Right hindlimb (tissue), 1 donor: ENCODE measurements at places on chromosomes 12 and 14.
A peak's percentile ranks its signal among the peaks of the same experiment; 100 is the strongest.

DNA sequence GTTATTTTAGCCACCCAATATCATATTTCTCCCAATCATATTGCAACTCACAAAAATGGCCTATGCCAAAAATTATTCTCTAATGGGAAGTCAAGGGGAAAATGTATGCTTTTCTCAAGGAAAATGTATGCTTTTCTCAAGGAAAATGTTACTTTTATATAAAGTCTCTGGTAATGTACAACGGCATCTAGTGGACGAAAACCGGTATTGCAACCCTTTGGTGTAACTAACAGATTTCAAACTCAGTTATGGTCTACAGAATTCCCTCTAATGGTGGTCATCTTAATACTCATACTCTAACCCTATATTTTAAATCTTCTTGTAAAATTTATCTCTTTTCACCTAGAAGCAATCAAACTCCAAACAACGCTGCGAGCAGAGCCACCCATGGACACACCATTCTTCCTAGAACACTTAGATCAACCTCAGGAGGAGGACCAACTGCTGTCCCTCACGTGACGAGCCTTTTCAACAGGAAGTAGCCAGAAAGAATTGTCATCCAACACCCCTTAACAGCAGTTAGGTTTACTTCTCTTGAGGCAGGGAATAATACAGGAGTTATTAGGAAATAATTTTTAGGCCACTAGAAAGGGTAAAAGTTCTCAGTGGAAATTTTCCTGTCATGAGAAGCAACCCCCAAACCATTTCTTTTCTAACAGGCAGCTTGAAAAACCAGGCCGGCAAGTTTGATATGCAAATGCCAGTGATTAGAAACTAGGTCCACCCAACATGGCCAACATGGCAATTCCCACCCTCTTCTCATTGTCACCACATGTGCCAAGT is 20.1 kb downstream of the APOBEC1 start:
- no peak for DNase-seq

GRCh38 chr12:18551106-18551505 is 186.7 kb downstream of the PLCZ1 start:
- peak; percentile 25 for DNase-seq

DNA sequence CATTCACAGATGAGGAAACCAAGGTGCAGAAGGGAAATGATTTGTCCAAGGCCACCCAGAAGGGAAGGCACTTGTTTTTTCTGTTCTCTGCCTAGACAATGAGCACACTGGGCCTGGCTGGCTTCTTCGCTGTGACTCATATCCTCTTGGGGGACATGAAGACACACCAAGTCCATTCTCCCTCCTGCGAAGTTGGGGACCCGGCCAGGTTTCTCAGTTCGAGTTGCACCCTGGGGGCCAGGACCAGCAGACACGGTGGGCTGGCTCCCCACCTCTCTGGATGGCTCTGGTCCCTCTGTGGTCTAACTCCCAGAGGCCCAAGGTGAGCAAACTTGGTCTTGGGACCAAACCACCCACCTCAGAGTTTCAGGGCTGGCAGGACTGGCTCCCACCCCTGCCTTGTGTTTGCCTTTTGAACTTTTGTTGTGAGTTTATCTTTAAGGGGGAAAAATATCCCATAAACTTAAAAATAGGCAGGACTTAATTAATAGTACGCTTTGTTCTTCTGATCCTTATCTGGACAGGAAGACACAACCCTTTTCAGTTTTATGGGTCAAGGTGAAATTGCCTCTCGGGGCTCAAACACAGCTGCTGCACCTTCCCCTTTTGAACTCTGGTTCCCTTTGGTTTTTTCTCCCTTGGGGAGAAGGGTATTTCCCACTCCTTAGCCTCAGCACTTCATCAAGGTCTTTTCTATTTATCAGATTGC is 9.0 kb upstream of the MLEC start:
- DNase-seq, result no peak

- DNase-seq, result no peak
These were observed 162.4 kb downstream of the GALC start for GRCh38 chr14:87830443-87831096.

GRCh38 chr14:61766151-61766550 is 3.9 kb downstream of the SNAPC1 start:
- DNase-seq, result no peak

- DNase-seq, result no peak
These were observed 850.3 kb upstream of the FOXG1 start for GRCh38 chr14:27916326-27916725.

- DNase-seq, result no peak
These were observed 192.9 kb upstream of the NEDD1 start for GRCh38 chr12:96714199-96714598.

GRCh38 chr12:66176105-66176900 is 6.5 kb upstream of the TMBIM4 start:
- no peak for DNase-seq

- no peak for DNase-seq
These were observed 32.2 kb upstream of the BHLHE41 start for GRCh38 chr12:26157001-26157400.

GRCh38 chr12:59370933-59371332 is 224.9 kb upstream of the SLC16A7 start:
- DNase-seq, result no peak

DNA sequence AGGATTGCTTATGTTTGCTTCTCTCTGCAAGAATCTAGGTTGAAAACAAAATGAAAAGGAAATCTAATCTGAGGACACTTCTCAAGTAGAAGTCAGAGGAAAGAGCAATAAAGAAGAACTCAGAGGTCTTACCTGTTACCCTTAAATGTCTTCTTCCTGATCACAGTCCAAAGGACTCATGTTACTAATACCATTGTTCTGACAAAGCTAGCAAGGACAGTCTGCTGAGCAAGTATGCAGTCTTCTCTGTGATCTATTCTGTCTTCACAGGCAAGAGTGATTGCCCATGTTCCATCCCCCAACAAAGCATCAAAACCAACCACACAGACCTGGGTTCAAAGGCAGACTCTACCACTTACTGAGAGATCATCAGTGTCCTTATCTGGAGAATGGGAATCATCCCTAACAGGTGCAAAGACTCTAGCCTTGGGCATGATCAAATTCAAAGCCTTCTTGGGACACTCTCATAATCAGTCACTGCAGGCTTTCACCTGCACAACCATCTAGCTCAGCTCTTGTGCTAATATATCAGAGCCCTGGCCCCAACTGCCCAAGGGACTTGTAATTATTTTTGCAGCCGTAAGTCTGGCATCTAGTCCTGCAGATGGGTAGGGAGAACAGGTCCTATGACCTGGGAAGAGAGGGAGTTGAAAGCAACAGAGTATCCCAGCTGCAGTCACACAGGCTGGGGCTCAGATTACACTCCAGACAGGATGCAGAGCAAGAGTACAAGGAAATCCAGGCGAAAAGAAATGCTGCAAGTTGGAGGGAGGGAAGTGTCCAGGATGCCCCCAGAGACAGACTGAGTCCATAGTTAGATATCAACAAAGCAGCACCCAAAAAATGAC is 97.9 kb upstream of the NUDT4 start:
- no peak for DNase-seq

- peak; percentile 75 for DNase-seq
These were observed 4.0 kb downstream of the P2RX2 start for GRCh38 chr12:132622437-132623071.

DNA sequence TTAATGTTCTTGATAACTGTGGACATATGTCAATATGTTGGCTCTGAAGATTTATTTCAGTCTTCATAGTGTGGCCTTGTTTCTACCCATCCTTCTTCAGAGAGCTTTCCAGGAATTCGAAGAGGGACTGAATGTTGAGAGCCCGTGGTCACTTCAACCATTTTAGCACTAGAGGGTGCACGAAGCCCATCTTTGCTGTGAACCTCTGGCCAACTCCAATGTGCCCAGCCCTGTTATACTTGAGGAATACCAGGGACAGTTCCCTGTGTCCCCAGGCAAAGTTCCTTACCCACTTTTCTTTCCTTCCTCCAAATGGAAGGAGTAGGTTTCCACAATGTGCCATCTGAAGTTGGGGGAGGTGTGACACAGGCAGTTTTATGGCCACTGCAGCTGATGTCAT is 603.5 kb downstream of the RPL10L start:
- peak; percentile 18 for DNase-seq

DNA sequence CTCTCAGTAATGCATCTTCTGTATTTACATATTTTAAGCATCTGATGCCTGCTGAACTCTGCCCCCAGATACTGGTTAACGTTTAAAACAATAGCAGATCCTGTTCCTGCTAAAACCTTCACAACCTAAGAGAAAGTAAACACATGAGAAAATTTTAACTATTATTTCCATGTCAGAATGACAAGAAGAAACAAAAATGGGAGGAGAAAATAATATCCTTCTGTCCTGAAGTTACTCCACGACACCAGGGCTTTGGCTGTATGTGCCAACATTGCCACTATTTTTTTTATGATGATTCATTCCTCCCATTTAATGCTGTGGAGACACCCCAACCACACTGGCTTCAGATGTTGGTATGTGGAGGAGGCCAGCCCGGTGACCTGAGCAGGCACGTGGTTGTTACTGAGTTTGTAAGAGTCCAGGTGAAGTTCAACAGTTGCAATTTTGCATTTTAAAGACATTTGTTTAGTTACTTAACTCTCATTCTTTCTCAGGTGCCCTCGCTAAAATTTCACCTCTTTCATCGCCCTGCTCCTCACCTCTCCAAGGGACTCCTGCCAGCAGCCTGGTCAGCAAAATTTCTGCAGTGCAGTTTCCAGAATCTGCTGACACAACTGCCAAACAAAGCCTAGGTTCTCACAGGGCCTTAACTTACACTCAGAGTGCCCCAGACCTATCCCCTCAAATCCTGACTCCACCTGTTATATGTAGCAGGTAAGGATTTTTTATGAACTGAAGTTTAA is 65.5 kb upstream of the SLCO1C1 start:
- no peak for DNase-seq

DNA sequence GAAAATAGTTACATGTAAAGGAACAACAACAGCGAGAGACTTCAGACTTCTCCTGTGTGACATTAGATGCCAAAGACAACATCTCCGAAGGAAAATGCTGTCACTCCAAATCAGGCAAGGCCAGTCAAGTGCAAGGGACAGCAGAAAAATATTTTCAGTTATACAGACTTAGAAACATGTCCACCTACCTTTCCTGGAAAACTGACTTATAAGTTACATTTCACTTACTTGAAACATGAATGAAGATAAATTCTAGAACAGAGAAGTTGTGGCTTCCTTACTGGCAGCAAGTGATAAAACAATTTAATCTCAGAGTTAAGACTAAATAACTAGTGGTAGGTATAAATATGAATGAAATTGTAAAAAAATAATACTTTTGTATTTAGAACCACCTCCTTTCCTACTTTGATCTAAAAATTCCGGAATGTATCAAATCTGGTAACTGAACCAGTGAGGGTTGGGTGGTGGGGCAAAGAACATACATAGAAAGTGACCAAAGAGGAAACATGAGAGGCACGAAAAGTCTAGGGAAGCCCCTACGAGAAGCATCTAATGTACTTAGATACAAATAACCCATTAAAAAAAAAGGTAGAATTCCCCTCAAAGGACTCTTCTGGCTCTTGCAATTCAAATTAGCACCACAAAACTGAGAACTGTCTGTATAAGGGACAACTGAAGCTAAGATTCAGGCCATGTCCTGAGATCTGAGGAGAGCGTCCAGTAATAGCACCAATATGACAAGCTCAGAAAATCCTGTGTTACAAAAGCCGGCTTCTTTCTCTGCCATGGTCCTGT is 21.2 kb downstream of the MTHFD1 start:
- DNase-seq, result no peak

DNA sequence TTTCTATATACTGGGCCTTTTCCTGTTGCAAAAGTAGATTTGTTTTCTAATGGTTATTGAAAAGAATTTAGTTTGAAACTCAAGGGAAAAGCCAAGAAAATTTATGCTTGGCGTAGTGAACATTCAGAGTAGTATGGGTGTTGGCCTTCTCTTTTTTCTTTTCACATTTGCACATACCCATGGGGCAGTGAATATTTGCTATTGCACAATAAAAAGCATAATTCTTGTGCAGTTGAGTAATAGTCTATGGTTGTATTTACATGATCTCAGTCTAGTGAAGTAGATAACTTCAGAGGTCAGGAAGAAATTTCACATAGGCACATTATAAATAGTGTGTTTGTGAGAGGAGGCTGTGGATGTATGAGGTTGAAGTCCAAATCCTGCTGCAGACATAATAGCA is 158.1 kb downstream of the FLRT2 start:
- no peak for DNase-seq

- DNase-seq, result no peak
These were observed 60.6 kb downstream of the SPRING1 start for GRCh38 chr12:116677202-116677661.

- no peak for DNase-seq
These were observed 5.5 kb downstream of the SETD3 start for GRCh38 chr14:99475179-99475578.

DNA sequence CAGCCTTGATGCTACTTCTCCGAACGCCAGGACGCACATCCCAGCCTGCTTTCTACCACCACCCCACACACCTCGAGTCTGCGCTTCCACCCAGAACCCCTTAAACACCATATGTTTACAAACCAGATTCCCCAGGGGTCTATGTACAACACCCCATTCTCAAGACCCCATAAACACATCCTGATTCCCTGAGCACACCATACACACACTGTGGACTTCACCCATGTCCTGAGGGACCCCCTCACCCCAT is 733 bp downstream of the TTC7B start:
- no peak for DNase-seq

GRCh38 chr14:105313381-105314286 is 914 bp upstream of the PACS2 start:
- peak; percentile 73 for DNase-seq

DNA sequence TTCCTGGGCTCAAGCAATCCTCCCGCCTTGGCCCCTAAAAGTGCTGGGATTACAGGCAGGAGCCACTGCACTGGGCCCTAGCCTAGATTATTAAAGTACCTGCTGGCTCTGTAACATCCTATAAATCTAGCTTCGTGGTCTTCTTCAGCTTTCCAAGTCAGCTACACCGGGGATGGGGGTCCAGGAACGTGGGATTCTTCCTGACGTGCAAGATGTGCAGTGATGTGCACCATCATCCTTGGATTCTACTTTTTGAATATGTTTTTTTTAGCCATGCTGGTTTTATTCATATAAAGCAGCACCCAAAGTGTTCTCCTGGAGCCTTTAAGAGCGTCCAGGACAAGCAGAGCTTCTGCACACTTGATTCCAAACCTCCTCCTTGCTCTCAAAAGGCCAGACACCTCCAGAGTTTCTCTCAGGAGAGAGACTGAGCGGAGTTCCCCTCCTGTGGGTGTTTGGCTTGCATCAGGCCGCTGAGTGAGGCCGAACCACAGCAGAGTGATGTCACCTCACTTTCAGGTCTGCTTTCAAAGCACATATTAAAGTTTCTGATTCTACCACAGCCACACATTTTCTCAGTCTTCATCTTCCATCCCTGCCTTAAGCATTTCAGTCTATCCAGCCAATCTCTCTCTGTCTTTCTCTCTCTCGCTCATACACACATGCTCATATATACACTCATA is 33.4 kb downstream of the VCPKMT start:
- no peak for DNase-seq

- no peak for DNase-seq
These were observed 267.5 kb downstream of the CCDC91 start for GRCh38 chr12:28457785-28458184.

GRCh38 chr14:105879503-105879866 is 353.1 kb downstream of the TMEM121 start:
- peak; percentile 3 for DNase-seq

- no peak for DNase-seq
These were observed 184.4 kb upstream of the BCL2L14 start for GRCh38 chr12:11886339-11886738.
